Natural killer cell treated with Interleukin-12 subunit alpha and Interleukin-12 subunit beta and Interleukin-15 and Interleukin-18, amount 100 ng/mL, for 72 hours (primary cell): ENCODE measurements at places on chromosomes 16 and 17.
A peak's percentile ranks its signal among the peaks of the same experiment; 100 is the strongest.

- DNase-seq: no peak
Observed at GRCh38 chr16:54051821-54052220, 234.8 kb downstream of the IRX3 start.

GRCh38 chr17:1398931-1399678 is 917 bp downstream of the YWHAE start:
- peak; percentile 69 for DNase-seq

DNA sequence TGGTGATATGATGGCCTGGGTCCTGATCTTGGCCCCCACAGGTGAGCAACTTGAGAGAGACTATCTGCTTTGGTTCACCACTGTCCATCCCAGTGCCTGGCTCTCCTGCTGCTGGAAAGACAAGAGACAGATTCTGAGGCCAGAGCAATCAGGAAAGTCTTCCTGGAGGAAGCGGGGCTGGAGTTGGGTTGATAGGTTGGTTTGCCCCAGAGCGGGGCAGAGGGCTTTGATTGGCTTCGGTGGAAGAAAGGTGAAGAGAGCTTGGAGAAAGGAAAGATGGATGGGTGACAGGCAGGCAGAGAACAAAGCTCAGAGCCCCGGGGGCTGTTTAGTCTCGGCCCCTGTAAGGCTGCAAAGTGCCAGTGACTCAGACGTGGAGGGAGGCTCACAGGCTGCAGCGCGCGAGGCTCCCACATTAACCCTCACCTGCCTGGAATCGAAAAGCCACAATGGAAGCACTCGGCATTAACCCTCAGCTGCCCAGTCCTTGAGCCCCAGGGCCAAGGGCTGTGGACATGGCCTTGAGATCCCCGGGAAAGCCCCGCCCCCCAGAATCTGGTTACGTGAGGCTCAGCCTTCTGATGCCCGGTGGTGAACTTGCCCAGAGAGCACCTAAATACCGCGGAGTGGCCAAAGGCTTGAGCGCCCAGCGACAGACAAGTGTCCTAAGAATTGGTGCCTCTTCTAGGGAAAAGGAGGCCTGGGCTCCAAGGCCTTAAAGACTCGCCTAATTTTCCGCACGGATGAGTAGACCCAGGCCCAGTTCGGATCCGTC is 996 bp upstream of the CPNE2 start:
- no peak for DNase-seq

DNA sequence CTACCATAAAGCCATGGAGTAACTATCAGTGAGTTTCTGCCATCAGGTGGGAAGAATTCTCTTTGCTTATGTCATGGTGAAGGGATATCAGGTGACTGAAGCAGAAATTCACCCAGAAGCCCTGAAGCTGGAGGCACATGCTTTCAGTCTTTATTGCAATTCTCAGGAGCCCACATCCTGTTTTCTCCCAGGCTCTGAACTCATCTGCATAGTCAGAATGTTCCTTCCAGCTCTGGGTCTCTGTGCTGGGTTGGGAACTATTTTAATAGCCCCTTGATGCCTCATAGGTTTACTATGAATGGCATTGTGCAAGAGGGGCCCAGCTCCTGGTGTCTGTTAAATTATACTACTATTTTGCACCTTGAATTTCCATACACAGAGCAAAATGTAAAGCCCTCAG is 198.4 kb upstream of the SOX9 start:
- DNase-seq: no peak

- DNase-seq: no peak
Observed at GRCh38 chr16:29306943-29307597, 99.4 kb downstream of the NPIPB11 start.

DNA sequence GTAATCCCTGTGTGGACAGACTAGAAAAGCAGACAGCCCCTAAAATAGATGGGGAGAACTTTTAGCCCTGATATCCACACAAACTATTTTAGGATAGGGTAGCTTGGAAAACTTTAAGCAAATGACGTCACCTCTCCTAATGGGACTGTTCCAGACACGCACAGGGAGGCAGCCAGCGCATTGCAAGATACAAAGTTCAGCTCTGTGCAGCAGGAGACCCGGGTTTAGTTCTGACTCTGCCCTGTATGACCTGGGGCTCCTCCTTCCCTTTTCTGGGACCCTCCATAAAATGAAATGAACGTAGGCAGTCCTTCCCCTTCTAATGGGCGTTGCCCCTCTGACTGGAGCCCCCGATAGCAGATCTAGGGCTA is 6.3 kb downstream of the ZNF689 start:
- no peak for DNase-seq

GRCh38 chr17:15260376-15261257 is 4.5 kb downstream of the PMP22 start:
- DNase-seq: peak; percentile 71

- no peak for DNase-seq
Observed at GRCh38 chr16:21563676-21564075, 35.7 kb upstream of the METTL9 start.

DNA sequence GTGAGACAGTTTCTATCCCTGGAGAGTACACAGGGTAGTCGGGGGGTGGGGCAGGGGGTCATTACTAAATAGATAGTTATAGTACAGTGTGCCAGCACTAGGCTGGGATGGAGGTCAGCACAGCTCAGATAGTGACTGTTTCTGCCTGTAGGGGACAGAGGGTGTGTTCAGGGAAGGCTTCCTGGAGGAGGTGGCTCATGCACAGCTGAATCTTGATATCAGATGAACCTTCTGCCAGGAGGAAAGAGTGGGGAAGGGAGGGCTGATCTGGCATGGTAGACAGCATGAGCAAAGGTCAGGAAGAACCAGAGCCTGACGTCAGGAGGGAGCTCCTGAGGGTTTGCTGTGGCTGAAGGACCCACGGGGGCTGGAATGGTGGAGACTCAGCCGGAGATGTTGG is 56.6 kb downstream of the OR1D5 start:
- no peak for DNase-seq

DNA sequence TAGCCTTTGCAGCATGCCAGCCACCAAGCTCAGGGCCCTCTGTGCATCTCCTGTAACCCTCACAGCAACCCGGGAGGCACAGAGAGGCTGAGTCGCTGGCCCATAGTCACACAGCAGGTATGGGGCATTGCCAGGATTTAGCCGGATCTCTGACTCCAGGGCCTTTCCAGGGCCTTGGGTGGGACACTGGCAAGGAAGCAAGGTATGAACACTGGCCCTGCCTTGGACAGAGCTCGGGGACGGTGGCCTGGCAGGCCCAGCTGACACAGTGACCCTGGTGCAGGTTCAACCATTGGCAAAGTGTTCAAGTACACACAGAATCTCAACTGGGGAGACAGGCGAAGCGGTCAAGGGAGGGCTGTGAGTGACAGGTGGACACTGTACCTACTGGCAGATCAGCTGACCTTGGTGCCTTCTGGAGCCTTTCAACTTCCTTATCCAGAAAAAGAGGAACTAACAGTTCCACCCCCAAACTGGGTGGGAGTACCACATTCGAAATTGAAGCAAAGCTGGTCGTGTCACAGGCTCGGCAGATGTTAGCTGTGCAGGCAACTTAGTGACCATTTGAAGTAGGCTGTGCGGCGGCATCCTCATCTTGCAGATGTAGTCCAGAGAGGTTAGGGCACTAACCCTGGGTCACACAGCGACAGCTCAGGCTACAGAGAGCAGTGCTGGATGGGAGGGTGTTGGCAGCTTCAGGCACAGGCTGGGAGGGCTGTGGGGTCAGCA is 287.4 kb downstream of the SEC14L1 start:
- DNase-seq: no peak

GRCh38 chr17:4940555-4941318 is 669 bp downstream of the RNF167 start:
- peak; percentile 74 for DNase-seq

- no peak for DNase-seq
Observed at GRCh38 chr17:58079300-58080033, 3.8 kb upstream of the DYNLL2 start.

- DNase-seq: no peak
Observed at GRCh38 chr17:74892974-74893911, at the start of gene FADS6. FADS6 (minus strand) TSS chr17:74893633; CDS start chr17:74893595, 38 bp downstream.

GRCh38 chr17:45143094-45143670 is 5.1 kb upstream of the HEXIM1 start:
- DNase-seq: no peak

GRCh38 chr17:44293509-44294226 is 14.7 kb upstream of the RUNDC3A start:
- peak; percentile 53 for DNase-seq

GRCh38 chr17:57880086-57880456 is 30.2 kb upstream of the MRPS23 start:
- no peak for DNase-seq

- no peak for DNase-seq
Observed at GRCh38 chr17:17419166-17419565, 57.6 kb upstream of the MED9 start.

GRCh38 chr16:530111-530817 is 2.8 kb downstream of the CAPN15 start:
- peak; percentile 52 for DNase-seq

DNA sequence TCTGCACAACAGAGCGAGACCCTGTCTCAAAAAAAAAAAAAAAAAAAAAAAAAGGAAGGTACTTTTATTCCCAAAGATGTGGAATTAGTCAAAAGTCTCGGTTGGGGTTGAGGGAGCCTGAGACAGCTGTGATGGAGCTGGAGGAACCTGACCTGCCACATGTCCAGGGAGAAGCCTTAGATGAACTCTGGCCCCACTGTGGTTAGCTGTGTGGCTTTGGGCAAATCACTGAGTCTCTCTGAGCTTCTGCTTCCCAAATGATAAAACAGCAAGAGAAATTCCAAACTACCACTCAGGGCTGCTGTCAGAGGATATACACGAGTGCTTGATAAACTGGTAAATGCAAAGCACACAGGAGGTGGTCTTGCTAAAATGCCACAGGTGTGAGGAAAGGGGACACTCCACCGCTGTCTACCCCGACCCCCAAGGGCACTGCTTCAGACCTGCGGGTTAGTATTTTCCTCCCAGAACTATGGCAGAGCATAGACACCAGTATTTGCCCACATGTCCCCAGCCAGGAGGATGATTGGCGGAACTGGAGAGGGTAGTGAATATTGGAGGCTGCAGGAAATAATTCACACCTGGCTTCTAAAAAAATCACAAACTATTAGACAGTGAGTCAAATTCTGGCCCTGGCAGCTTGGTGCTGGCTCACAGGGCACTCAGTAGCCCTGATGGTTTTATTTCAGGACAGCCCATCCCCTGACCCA is 14.7 kb downstream of the DRC3 start:
- no peak for DNase-seq

- no peak for DNase-seq
Observed at GRCh38 chr17:67441896-67442219, 64.8 kb downstream of the PITPNC1 start.

GRCh38 chr16:47069313-47069712 is 74.4 kb downstream of the NETO2 start:
- no peak for DNase-seq

DNA sequence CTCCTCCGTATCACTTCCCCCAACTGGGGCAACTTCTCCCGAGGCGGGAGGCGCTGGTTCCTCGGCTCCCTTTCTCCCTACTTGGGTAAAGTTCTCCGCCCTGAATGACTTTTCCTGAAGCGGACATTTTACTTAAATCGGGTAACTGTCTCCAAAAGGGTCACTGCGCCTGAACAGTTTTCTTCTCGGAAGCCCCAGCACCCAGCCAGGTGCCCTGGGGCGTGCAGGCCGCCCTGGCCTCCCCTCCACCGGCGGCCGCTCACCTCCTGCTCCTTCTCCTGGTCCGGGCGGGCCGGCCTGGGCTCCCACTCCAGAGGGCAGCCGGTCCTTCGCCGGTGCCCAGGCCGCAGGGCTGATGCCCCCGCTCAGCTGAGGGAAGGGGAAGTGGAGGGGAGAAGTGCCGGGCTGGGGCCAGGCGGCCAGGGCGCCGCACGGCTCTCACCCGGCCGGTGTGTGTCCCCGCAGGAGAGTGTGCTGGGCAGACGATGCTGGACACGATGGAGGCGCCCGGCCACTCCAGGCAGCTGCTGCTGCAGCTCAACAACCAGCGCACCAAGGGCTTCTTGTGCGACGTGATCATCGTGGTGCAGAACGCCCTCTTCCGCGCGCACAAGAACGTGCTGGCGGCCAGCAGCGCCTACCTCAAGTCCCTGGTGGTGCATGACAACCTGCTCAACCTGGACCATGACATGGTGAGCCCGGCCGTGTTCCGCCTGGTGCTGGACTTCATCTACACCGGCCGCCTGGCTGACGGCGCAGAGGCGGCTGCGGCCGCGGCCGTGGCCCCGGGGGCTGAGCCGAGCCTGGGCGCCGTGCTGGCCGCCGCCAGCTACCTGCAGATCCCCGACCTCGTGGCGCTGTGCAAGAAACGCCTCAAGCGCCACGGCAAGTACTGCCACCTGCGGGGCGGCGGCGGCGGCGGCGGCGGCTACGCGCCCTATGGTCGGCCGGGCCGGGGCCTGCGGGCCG is 1.6 kb downstream of the HIC1 start:
- DNase-seq: no peak

GRCh38 chr17:63041722-63042121 is 75.7 kb downstream of the TANC2 start:
- no peak for DNase-seq

DNA sequence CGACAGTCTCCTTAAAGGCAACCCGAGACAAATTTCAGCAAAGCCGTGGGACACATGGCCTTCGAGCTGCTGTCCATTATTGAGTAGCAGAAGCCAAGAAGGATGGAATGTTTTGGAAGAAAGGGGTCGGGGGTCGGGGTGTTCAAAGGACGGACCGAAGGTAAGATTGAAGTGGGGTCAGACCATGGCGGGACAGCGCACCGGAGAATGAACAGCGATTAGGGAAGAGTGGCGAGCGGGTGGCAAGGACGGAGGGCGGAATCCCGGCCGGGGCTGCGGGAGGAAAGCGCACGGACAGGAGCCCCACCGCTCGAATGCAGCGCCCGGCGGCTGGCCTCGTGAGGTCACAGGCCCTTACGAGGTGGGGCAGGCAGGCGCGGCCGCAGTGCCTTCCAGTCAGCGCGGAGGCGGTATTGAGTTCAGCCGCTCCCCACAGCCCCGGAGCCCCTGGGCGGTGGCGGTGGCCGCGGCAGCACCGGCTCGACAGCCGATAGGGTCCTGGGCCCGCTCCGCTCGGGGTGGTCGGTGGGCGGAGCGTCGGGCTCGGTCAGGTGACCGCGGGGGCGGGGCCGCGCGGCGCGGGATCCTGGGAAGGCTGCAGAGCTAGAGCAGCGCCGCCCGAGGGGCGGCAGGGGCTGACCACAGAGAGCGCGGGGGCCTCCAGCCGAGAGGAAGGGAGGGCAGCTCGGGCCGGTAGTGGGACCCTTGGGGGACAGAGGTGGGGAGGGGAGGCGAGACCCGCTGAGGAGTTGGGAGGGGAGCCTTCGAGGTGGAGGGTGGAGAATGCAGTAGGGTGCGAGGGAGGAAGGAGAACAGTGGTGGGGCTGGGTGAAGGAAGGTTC is at the start of gene EFCAB13:
Gene EFCAB13 (plus strand): TSS at position 574 of the 842 bp plus-strand sequence. CDS start 4,399 bp downstream, outside the sequence.
- DNase-seq: peak; percentile 84

- DNase-seq: no peak
Observed at GRCh38 chr17:40346765-40347158, 17.8 kb downstream of the GJD3 start.

DNA sequence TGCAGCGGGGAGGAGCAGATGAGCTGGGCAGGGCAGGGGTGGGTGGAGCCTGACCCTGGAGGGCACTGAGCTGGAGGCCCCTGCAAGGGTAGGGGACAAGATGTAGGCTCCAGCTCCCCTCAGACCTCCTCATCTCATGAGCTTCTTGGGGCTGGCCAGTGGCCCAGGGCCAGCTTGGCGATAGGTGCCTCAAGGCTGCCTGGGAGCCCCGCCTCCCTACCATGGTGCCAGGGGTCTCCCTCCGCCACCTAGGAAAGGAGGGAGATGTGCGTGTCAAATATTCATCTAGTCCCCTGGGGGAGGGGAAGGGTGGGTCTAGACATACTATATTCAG is 3.9 kb downstream of the HIRIP3 start:
- DNase-seq: no peak
